ENCODE measurements at places on chromosomes 1 and 21.

GRCh38 chr1:74729741-74730478 lies 2.9 kb downstream of the CRYZ start:
- peak; percentile 45 for DNase-seq

DNA sequence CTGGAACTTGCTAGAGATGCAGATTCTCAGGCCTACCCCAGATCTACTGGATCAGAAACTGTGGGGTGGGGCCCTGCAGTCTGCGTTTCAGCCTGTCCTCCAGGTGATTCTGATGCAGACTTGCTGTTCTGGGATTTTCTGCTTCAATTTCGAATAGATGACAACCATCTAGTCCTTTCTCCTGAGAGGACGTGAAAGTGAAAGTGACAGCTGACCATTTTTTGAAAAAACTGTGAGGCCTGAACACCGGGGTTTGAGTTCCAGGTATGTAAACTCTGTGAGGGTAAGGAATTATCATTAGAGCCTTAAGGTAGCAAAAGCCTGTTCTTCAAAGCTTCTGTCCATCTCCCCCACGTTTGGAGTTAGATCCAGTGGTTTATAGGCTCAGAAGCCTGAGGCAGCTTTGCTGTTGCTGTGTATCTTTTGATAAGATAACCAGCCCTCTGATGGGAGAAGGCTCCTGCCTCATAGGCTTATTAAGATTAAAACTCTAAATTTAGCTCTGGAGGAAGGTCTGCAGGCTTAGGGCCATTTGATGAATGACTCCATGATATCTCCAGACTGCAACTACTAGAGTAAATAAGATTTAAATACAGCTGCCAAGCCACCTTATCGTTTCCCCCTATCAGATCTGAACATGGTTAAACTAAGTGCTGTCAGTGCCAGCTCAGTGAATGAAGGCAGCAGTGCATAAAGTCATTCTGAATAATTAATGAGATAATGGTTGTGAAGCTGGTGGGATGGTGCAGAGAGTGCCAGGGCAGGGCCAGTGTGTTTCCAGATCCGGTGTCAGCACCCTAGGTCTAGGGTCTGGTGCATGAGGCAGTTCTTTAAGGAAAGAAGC lies 335.2 kb downstream of the HHAT start:
- no peak for DNase-seq

- DNase-seq: no peak
Observed at GRCh38 chr1:76240316-76240715, 165.8 kb downstream of the ST6GALNAC3 start.

DNA sequence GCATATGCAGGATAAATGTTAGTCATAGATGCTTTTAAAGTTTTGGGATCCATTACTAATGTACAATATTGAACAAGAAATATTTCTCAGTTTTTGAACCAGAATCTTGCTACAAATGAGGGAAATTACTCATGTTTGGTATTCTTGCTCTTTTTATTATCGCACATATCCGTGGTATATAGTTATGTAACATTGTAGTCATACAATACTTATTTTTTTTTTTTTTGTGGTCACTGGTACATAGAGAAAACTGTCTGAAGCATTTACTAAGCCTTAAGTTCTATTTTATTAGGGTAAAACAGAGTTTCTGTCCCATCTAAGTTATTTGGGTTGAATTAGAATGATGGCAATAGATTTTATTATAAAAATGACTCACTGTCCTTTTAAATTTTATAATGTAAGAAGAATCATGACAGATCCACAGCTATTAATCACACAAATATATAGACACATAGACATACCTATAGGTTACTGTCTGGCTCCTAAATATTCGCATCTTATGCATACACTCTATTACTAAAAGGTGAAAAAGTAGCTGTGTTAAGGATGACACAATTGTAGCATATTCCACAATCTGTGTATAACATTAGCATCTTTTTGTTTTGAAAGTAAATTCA lies 18.0 kb upstream of the PRKAA2 start:
- no peak for DNase-seq

DNA sequence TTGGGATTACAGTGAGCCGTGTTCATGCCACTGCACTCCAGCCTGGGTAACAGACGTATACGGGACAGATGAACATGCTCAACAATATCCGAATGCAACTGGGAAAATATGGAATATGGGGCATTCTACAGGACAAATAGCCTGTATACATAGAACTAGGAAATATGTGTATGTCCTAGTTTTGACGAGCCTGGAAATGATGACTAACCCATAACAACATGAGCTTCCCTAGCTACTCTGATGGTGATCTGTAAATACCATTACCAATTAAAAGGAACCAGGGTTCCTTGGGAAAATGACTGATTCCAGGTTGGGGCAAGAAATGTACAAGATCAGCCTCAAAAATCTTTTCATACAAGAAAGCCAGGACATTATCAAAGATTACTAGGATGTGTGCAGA lies 42.8 kb upstream of the ARTN start:
- no peak for DNase-seq

DNA sequence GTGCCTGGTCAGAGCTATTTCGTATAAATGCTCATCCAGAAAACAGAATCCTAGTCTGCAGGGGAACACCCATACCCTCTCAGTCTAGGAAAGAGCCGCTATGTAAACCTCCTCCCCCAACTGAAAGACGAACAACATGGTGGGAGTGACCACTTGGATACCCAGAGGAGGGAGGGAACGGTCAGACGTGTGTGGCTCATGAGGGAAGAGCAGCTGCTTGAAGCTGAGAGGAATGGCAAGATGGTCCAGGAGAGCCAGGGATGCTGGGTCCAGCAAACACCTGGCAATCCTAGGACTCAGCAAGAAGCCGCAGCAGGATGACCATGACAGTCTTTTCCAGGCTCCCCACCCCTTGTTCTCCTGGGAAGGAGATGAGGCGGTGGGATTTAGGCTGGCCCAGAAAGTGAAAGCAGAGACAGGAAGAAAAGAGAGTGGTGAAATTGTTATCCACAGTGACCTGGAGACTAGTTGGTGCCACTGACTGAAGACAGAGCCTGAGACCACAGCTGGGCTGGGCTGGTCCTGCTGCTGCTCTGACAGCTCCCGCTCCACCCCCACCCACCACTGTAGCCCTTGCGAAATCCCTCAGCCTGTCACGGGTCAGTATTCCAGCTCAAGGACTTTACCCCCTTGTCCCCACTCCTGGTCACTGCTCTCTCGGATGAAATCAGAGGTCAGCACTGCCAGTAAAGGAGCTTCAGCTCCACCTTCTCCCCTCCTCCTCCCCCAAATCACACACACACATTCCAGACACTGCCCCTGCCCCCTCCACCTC lies 3.6 kb downstream of the CERS2 start:
- DNase-seq: no peak

DNA sequence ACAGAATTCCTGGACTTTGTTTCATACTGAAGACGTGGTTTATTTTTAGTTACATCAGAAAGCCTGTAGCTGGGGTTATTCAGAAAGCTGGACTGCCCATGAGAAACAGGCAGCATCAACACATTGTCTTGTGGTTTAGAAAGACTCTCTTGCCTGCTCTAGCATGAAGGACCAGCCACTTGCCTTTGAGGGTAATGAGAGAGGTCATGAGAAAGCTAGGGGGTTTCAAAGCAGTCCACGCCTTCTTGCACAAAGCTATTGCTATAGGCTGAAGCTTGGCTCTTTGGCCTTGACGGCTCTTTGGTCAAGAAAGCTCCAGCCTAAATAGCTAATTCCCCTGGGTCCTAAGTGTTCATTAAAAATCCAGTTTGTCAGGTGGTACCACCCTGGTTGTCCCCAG lies 208.1 kb downstream of the PRDM2 start:
- DNase-seq: no peak

- DNase-seq: peak; percentile 46
Observed at GRCh38 chr1:160743266-160743665, 4.2 kb downstream of the SLAMF7 start.

DNA sequence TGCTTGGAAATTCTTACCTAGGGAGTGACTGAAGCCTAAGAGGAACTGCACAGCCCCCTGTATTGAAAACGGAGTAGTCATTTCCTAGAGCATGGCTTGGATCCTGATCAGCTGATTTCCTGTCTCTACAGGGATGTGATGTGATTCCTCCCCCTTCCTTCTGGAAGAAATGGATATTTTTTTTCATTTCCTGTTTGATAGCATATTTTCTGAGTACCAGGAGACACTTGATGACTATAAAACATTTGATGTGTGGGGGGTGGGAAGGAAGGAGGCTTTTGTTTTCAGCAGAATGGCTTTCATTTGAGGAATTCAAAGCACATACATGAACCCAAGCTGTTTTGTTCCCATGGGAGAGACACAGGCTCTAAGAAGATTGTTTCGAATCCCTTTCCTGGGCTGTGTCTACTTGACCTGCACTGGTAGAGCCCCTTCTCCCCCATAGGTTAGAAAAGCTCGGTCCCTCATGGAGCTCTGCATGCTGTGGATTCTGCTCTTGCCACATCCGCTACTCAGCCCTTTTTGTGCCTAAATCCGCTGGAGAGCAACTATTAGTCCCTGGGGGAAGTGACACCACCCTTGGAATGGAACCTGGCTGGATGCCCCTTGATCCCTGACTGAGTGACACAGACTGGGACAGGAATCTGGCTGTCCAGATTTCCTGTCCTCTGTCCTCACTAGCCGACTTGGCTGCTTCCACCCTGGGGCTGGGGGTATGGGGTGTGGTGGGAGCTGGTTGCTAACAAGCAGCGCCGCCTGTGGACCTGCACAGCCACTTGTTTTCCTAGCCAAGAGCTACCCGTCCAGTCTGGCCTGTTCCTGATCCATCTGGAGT lies 71.8 kb upstream of the MACF1 start:
- no peak for DNase-seq

DNA sequence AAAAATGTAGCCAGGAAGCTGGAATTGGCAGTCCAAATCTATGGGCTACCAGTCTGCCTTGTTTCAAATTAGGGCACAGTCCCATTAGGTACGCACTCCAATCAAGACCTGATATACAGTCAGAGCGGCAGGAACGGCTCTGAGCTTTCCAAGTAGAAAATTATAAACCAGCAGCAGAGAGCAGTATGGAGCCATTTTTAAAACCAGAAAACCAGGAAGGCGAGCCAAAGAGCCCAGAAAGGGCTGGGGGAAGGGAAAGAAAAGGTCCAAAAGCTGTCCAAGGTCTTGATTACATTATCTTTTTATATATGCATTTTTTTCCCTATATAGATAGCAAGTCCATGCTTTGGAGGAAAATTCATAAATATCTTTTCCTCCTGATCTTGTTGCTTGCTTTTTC lies 719.0 kb downstream of the RWDD3 start:
- DNase-seq: no peak

GRCh38 chr1:247269133-247269532 lies 13.3 kb downstream of the VN1R5 start:
- no peak for DNase-seq

- DNase-seq: no peak
Observed at GRCh38 chr1:103859721-103860120, 110.0 kb downstream of the AMY1C start.

DNA sequence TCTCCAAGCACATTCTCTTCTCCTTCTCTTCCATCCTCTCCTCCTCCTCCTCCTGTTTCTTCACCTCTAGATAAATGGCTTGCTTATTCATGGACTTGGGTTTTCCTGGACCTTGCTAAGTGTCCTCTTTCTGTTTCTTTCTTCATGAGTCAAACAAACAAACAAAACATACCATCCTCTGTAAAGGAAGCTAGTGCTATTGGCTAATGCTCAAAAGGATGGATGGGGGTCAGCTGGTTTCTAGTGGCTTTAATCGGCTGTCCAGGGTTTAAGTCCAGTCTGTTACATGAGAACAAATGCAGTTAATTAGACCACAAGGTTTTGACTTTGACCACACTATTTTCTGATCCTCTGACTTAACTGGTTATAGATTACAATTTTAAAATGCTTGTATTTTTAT lies 83.8 kb upstream of the TSPAN2 start:
- DNase-seq: no peak

DNA sequence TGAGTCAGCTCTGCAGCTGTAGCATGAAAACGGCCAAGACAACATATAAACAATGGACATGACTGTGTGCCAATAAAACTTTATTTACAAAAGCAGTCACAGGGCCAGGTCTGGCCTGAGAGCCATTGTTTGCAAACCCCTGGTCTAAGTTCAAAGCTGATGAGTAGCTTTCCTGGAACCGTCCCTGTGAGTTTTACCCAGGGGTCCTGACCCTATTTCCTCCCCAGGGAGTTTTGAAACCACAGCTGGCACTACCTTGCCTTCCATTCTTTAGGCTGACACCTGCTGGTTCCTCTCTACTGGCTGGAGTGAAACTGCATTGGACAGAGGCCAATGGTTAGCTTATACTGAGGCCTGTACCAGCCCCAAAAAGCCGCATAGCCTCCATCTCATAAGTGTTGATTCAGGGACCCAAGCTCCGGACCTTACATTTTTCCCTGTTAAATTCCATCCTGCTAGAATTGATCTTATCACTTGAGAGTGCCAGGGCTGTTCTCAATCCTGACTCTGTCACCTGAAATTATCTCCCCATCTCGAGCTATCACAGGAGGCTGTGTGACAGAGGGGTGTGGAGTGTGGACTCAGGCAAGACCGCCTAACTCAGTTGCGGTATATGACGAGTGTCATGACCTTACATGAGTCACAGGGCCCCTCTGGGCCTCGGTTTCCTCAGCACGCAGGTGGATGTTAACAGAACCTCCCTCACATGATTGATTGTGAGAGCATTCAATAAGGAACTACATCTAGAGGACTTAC lies 343.6 kb downstream of the NPHP4 start:
- DNase-seq: no peak

- no peak for DNase-seq
Observed at GRCh38 chr1:145771056-145771455, 51.8 kb downstream of the CD160 start.

- DNase-seq: no peak
Observed at GRCh38 chr1:53929246-53929960, 16.1 kb downstream of the IFT25 start.

- DNase-seq: no peak
Observed at GRCh38 chr1:11492235-11492634, 13.3 kb downstream of the DISP3 start.

DNA sequence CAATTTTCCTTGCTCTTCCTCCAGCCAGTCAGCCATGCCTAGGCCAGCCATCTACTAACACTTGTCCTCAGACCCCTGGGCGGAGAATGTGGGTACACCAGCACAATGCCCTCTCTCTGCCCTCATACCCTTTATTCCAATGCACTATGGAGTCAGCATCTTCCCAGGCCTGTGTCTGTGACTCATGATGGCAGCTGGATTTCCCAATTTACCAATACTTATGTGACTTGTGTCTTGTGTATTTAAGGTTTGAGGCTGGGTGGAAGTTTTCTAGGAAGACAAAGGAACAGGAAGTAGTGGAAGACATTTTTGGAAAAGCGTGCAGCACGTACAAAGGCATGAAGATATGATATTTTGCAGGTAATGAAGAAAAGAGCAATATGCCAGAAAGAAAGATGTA lies 114.3 kb downstream of the NMNAT2 start:
- DNase-seq: no peak
